GF-D8 (cell line): ENCODE measurements at places on chromosomes 4 and X.

DNA sequence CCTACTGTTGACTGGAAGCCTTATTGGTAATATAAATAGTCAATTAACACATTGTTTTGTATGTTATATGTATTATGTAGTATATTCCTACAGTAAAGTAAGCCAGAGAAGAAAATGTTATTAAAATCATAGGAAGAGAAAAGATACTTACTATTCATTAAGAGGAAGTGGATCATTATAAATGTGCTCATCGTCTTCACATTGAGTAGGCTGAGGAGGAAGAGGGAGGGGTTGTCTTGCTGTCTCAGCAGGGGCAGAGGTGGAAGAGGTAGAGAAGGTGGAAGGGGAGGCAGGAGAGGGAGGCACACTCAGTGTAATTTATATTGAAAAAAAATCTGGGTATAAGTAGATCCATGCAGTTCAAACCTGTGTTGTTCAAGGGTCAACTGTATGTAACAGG is 10.6 kb downstream of the CDKL5 start:
- no peak for DNase-seq

DNA sequence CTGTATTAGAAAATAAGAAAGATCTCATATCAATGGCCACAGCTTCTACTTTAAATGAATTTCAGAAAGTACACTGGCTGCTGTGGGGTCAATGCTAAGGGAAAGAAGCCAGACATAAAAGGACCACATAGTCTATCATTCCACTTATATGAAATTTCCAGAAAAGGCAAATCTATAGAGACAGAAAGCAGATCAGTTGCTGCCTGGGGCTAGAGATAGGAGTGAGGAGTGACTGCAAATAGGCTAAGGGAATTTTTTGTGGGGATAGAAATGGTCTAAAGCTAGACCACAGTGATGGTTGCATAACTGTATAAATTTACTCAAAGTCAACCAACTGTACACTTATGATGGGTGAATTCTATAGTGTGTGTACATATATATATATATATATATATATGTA is 8.3 kb downstream of the GAB3 start:
- no peak for DNase-seq

- DNase-seq: no peak
Observed at GRCh38 chrX:109511113-109511512, 25.5 kb upstream of the NXT2 start.

GRCh38 chr4:143251348-143251747 is 66.6 kb downstream of the USP38 start:
- DNase-seq: no peak

DNA sequence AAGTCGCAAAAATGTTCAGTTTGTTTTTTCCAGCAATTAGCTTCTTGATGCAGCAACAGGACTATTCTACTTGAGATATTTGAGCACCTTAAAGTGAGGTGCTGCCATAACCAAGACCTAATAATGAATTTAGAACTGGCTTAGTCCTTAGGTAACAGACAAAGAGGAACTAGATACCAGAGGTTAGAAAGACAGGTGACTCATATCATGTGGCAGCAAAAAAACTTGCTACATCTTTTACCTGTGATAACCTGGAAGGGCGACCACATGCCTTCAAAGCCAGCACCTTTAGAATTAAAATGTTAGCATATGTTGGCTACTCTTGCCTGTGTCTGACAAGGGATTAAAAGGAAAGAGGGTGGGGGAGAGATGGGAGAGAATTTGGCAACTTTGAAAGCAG is 90.4 kb downstream of the ARHGAP6 start:
- DNase-seq: no peak

DNA sequence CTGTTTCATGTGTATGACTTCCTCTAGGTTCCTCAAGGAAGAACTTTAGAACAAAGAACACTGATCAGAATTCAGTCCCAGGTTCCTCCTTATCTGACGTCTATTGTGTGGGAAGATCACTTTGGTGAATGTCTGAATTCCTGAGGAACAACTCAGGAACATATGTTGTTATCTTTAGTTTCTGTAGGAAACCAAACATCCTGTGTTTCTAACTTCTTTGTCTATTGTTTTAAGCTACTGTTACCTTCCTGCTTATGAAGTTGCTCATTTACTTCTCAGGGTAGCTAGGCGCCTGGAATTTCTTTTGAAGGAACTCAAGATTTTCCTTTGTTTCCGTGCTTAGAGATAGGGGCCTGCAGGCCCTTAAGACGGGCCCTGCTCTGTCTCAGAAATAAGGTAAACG is 46.2 kb downstream of the MAGEB5 start:
- no peak for DNase-seq

DNA sequence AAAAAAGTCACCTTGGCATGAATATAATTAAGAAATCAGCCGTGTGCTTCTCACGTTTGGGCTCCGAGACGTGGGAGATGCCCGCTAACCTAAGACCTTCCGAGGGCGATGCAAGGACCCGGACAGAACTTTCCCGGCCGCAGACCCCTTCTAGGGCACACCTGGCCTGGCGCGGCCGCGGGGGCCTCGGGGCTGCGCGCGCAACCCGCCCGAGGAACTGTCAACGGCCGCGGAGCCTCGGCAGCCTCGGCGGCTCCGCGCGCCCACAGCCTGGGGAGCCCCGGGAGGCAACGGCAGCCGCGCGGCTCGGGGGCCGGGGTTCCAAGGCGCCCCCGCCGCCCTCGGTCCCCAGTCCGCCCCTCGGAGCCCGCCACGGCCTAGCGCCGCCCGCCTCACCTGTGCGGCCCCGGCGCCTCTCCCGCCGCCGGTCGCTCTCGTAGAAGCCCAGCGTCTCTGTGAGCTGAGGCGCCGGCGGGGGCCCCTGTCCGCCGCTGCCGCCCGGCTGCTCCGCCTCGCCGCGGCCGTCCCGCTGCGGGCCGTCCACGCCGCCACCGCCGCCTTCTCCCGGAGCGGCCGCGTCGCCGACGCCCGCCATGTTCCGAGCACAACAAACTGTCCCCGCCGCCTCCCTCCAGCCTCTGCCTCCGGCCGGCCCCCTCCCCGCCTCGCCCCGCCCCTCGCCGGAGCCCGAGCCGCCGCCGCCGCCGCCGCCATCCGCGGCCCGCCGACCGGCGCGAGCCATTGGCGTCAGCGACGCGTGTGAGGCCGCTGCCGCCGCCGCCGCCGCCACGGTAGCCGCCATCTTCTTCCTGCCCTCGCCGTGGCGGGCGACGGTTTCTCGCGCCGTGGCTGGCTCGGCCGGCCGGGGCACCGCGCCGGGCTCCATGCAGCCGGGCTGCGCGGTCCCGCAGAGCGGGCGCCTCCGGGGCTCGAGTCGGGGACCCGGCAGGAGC is at the start of gene TAPT1:
Gene TAPT1, minus strand, starts transcription at position 609 of the 953 bp plus-strand sequence. Its CDS starts 14 bp downstream, at position 595.
- DNase-seq: no peak

DNA sequence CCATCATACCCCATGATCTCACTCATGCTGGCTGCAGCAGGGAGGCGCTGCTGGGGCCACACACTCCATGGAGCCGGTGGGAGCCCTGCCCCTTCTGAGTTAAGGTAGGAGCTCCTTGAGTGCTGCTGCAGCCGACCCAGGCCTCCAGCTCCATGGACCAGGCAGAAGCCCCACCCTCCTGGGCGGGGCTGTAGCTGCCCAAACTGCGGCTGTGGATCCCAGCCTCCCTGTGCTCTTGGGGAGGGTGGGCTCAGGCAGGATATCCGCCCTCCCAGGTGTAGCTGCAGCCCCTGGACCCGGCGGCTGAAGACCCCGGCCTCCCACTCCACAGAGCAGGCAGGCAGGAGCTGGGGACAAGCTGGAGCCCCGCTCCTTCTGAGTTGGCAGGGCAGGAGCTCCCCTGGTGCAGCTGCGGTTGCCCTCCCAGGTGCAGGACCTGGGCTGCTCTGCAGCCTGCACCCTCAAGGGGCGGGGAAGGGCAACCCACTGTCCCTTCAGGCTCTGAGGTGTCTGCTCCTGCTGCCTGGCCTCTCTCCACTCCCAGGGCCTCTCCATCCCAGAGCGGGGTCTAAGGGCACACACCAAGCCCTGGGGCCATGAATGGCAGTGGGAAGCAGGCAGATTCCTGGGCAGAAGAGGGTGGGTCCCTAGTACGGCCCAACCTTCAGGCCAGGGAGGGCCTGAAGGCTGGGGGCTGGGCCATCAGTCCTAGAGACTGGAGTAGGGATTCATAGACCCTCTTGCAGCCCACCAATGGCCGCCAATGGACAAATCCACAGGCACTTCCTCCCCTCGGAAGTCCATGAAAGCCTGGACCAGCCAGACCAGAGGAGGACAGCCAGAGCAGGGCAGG is 466.1 kb downstream of the DTHD1 start:
- no peak for DNase-seq

DNA sequence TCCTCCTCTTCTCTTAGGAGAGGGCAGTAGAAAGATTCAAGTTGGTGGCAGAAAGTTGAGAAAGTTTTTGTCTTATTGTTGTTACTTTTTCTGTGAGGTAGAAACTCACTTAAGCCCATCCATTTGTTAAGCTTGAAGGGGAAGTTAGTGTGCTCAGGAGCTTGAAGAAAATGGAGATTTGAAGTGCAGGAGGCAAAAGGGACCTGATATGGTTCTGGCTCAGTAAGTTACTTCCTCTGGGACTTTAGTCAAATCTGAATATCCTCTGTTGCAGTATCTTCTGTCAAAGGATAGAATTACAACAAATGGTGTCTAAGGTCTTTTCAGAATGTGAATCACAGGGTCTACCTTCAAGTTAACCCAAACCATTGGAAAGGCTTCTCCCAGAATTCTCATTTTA is 46.2 kb downstream of the CXCL13 start:
- DNase-seq: no peak

GRCh38 chr4:189443341-189443740 is 497.3 kb upstream of the FRG1 start:
- no peak for DNase-seq

DNA sequence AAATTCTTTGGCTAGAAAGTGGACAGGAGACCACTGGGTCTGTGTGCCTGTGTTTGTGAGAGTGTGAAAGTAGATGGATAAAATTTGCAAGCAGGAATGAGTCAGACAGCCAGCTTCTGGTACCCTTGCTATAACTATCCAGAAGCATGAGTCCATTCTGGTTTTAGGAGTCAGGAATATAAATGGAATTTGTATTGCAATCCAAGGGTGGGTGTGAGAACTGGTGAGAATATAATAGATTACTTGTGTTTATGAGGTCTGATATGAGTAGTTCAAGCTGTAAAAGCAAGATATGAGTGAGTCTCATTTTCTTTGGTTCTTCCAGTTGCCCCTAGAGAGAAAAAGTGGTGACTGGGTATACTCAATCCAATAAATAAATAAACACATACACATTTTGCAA is 212.7 kb upstream of the TAPT1 start:
- DNase-seq: no peak

GRCh38 chr4:119041951-119042560 is 93.6 kb upstream of the MYOZ2 start:
- DNase-seq: no peak

- DNase-seq: no peak
Observed at GRCh38 chr4:7213807-7214206, 21.5 kb downstream of the SORCS2 start.

- peak; percentile 23 for DNase-seq
Observed at GRCh38 chrX:40152741-40153344, 55.1 kb upstream of the BCOR start.

- no peak for DNase-seq
Observed at GRCh38 chr4:56859841-56860240, 38.3 kb upstream of the SPINK2 start.

DNA sequence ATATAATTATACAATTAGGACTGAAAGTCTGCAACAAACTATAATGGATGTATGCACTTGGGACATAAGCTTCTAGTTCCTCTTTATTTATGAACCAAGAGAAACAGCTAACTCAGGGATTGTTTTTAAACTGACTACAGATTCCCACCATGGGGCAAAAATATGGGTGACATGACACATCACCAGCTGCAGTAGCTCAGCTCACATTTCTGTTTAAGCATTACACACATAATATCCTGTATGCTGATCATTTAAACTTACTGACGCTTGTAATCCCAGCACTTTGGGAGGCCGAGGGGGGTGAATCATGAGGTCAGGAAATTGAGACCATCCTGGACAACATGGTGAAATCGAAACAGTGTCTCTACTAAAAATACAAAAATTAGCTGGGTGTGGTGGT is 11.5 kb downstream of the FGB start:
- no peak for DNase-seq

GRCh38 chr4:152512483-152512882 is 23.4 kb downstream of the FBXW7 start:
- no peak for DNase-seq

DNA sequence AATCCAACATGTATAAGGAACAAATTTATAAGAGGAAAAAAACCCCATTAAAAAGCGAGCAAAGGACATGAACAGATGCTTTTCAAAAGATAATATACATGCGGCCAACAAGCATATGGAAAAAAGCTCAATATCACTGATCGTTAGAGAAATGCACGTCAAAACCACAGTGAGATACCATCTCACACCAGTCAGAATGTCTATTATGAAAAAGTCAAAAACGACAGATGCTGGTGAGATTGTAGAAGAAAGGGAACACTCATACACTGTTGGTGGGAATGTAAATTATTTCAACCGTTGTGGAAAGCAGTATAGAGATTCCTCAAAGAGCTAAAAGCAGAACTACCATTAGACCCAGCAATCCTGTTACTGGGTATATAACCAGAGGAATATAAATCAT is 465.4 kb downstream of the TMA16 start:
- DNase-seq: no peak
